Stimulated activated CD4-positive, alpha-beta T cell treated with anti-CD3 and anti-CD28 coated beads, Interleukin-2, amount 100 ng/mL, for 24 hours (primary cell): ENCODE measurements at places on chromosomes 5 and 9.

GRCh38 chr5:112691758-112692157 lies 45.9 kb upstream of the APC start:
- DNase-seq: no peak

GRCh38 chr5:150303070-150303615 lies 438 bp upstream of the ARSI start:
- no peak for DNase-seq

DNA sequence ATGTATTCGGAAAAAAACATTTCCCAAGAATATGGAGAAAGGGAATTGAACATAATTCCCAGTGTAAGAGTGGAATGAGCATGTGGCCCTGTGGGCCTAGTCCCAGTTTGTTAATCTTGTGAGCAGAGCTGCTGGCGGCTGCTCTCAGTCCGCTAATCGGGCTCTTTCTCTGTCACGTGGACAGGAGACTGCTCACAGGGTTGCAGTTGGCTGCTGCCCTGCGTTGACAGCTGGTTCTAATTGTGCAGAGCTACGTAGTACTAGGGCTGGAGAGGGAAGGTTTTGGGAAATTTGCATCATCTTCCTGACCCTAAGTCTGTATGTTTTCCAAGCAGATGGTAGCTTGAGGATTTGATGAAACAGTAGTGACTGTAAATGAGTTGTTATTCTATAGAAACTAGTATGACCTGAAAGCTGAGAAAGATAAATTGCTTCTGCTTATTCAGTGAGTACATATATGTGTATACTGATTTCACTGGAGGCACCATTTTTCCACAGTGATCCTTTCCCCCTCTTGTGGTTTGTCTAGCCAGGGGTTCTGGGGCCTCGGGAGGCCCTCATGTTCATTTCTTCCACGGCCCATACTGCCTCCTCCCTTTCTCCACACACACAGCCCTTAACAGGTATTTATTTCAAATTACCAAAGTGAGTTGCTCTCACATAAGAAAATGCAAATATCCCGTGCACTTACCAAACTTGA lies 100.6 kb downstream of the ANGPTL2 start:
- no peak for DNase-seq

GRCh38 chr5:20972419-20972925 lies 984.5 kb upstream of the CDH18 start:
- no peak for DNase-seq

DNA sequence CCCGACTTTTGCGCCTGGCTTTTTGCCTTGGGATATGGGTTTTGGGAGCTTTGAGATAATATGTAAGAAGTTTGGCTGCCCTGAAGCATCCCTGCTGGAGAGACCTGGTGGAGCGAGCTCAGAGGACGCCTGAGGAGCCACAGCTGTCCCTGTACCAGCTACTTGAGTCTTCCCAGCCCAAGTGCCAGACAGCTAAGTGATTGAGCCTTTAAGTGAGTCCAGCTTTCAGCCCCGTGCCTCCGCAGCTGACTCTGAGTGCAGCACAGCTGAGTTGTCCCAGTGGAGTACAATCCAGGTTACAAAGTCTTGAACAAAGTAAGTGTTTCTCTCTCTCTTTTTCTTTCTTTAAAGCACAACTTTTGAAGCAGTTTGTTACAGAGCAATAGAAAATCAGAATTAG lies 203.8 kb upstream of the DAP start:
- no peak for DNase-seq

- no peak for DNase-seq
Observed at GRCh38 chr9:15935661-15936305, 382.9 kb downstream of the CCDC171 start.

GRCh38 chr5:17878541-17878940 lies 244.3 kb downstream of the TAF11L14 start:
- DNase-seq: no peak

DNA sequence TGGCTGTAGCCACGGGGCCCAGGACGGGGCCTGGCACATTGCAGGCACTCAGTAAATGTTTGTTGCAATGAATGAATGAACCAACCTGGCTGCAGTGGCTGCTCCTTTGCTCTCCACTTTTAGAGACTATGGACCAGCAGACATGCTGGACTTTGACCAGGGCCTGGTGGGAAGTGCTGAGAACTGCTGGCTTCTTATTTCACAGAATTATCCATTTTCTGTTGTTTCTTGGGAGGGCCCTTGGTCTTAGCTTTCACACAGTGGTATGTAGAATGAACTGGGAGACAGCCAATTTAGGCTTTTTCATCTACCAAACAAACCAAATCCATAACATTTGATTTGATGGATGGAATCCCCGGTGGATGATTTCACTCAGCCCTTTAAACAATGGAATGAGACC lies 78.0 kb upstream of the LHFPL2 start:
- DNase-seq: no peak

- DNase-seq: no peak
Observed at GRCh38 chr9:6929441-6930215, 171.9 kb downstream of the KDM4C start.

GRCh38 chr5:3592298-3592697 lies 3.3 kb upstream of the IRX1 start:
- no peak for DNase-seq

- DNase-seq: no peak
Observed at GRCh38 chr5:132086277-132086794, 12.7 kb downstream of the CSF2 start.

GRCh38 chr5:113902917-113903660 lies 389.6 kb downstream of the YTHDC2 start:
- DNase-seq: no peak

DNA sequence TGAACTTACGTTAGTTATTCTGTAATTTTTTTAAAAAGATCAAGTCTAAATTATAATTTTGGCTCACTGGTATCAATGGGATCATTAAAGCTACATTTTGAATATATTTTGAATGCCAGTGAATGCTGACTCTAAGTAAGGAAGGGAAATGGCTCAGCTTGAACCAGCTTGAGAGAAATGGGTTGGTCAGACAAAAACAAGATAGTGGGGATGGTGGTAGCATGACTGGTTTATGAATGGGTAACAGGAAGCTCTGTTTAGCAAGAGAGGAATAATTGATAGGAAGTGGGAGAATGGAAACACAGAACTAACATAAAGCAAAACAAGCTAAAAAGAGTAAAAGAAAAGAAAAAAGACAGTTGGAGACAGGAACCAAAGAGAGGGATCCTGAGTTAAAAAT lies 220.2 kb downstream of the ADAMTS6 start:
- DNase-seq: no peak

DNA sequence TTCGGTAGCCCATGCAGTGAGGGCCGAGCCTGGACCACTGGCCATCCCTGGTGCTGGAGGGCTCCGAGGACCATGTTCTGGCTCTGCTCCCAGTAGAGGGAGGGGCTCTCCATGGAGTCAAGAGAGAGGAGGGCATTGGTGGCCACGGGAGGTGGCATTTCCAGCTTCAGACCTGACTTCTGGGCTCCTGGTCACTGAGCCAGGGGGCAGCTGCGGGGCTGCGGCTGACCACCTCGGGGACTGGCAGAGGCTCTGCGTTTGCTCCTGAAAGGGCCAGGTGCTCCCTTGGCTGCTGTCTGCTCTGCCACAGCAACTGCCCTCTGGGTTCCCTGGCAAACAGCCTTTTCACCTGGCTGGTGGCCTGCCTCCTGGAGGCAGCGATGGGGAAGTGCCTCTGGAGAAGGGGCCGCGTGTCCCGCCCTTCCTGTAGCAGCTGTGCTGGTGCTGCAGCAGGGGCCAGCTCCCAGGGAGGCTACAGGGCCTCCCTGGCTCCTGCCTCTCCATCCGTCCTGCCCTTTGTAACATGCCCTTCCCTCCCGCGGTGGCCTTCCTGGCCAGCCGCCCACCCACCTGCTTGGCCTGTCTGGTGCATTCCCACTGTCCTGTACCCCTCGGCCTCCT lies 144.6 kb downstream of the CACNA1B start:
- DNase-seq: no peak
